ENCODE measurements at places on chromosomes 7 and 10. TPM values are rescaled to one million over a fixed set of nuclear protein-coding genes. Genes with fewer than 3 reads are reported as not detected.

The ZPBP gene
- total RNA-seq, result not detected

The AKR1C8 gene
- total RNA-seq, result not detected

- DNase-seq, result no peak
These were observed 130.0 kb upstream of the LANCL2 start for GRCh38 chr7:55235115-55235514.

The ADAM22 gene
- total RNA-seq, result 1.1 TPM

The ZNF467 gene
- 0.08 TPM for total RNA-seq

DNA sequence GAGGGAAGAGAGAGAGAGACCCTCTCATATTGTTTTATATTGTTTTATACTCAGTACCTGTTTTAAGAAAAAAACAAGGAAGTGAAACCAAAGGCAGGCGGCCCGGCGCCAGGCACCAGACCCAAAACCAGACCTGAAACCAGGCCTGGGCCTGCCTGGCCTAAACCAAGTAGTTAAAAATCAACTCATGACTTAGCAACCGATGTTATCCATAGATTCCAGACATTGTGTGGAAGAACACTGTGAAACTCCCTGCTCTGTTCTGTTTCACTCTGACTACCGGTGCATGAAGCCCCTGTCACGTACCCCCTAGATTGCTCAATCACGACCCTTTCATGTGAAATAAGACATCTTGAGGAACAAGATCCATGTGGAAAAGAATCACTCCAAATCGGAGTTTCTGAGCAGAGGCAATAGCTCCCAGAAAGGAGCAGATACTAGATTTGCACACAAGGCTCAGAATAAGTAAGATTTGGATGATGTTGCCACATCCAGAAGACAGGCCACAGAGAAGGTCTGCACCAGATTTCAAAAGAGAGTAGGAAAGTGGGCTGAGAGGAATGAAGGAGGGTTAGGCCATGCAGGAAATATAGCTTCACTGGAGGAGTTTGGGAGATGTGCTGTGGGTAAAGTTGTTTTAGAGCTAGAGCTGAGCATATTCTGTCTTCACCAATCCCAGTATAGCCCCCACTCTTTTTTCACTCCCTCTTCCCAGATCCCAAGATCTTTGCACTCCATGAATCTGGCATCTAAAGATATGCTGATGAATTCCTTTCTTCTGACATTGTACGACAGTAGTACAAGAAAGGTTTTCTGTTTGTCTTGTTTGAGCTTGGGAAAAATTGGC lies 8.8 kb upstream of the ZNF248 start:
- no peak for DNase-seq

The AGR2 gene
- 0.95 TPM for total RNA-seq

The HTR5A gene
- not detected for total RNA-seq

DNA sequence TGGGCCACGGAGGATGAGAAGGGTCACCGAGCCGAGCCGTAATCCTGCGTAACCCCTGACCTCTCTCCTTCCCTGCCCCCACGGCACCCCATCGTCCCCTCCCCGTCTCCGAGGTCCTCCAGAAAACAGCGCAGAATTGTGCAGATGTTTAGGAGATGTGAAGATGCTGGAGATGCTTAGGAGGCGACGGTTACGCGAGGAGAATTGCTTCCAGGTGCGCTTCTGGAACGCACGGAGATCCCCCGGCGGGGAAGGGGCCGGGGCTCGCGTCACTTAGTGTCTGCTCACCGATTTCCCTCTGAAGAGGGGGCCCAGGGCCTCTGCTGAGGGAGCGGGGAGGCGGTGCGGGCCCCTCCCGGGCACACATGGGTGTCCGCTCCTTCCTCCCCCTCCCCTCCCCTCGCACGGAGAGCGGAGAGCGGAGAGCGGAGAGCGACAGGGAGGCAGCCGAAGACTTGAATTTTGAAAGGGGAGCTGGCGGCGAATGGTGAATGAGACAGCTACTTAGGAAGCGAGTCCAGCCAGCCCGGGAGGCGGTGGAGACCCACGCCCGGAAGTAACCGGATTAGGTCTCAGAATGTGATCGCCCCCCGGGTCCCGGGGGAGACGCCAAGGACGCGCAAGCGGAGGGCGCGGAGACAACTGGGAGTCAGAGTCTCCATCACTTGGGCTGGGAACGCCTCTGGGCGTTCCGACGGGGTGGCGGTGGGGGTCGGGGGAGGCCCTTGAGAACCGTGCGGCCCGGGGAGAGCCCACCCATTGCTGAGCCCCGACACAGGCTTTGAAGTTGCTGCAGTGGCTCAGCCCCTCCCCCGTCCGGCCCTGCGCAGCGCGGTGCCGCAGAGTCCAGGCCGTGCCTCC lies 8.7 kb upstream of the EN2 start:
- DNase-seq, result no peak

DNA sequence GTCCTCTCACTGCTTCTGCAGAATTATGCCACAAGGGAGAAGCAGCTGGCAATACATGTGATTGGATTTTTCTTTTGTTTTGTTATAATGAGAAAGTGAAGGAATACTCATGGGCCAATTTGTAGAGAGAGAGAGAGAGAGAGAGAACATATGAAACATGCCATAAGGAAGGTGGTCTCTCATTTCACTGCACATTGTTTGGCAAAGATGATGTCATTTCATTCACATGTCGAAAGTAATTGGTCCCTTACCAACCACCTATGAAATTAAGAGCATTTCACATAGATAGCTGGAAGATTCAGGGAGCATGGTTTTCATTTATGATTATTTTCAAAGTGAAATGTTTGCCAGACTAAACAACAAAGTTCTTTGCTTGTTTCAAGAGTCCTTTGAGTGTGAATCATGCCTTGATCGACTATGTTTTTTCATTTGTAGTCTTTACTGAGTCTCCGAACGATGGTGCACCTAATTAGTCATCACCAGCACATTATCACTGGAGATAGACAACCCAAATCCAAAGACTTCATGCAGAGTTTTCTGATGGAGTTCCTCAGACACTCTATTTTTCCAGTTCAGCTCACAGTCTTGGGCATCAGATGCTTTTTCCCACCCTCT lies 130.1 kb upstream of the ZEB1 start:
- DNase-seq, result no peak

The PRLHR gene
- total RNA-seq, result not detected

DNA sequence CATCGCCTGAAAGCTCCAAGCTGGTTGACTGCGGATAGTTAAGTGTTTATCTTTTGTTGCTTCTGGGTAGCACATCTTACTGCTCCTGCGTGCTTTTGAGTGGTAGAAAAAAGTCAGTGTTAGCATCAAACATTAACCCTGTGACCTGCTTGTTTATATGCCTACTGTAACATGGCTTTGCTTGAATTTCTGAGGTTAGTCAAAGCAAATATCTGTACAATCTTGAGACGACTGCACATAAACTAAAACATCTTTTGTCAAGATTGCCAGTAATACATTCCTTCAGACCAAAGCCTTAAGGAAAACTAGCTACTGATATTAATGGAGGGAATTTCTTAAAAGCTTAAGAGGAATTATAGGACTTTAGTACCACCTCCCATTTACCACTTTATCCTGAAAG lies 163.7 kb downstream of the BAMBI start:
- no peak for DNase-seq

The C10orf90 gene
- not detected for total RNA-seq

DNA sequence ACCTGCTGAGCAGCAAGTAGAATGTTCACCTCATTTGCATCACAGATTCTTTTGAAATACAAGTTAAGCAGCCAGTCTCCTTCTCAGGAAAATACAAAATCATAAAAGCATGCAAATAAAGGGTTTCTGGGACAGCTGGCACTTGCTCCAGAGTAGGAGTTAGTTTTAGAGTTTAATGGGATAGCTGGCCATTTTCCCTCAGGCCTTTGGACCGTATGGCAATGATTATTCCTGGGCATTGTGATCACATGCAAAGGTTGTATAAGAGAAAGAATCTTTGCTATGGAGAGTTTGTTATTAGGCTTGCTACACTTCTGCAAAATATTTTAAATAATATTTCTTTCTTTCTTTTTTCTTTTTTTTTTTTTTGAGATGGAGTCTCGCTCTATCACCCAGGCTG lies 240.8 kb downstream of the CDK14 start:
- no peak for DNase-seq

- no peak for DNase-seq
These were observed 578.7 kb upstream of the NRP1 start for GRCh38 chr10:33913194-33913593.

The PRKG1 gene
- not detected for total RNA-seq

- DNase-seq, result no peak
These were observed 3.0 kb upstream of the TACR2 start for GRCh38 chr10:69419744-69420126.

DNA sequence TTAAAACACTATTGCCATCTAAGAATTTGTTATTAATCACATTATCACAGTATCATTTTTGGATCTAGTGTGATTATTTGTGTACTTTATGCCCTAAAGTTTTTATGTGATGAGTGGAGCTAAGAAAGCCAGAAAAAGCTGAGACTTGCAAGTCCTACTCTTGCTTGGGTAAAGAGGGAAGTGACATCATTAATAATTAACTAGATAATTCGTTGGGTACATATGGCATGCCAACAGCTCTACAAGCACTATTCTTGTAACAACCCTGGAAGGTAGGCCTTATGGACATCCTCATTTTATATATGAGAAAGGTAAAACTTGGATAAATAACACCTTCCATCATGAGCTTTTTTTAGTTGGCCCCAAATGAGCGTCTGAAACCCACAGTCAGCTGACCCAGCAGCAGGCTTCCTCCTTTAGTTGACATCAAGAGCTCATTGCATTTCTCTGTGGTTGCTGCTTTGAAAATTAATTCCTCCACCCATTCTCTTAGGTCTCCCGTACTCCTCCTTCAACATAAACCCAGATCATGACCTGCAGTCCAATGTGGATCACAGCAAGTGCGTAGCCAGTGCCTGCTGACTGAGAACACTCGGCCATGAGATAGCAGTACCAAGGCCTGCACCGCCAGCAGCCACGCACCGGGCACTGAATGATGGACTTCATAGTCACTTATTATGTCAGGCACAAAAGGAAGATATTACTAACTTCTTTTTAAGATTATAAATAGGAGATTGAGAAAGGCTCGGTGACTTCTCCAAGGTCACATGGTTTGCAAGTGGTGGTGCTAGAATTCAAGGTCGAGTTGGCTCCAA lies 292.0 kb upstream of the AOAH start:
- DNase-seq, result no peak

- DNase-seq, result no peak
These were observed 68.8 kb downstream of the CYP26A1 start for GRCh38 chr10:93142534-93142933.

The TET1 gene
- total RNA-seq, result 0.23 TPM

The GRB10 gene
- total RNA-seq, result 3.3 TPM

GRCh38 chr7:77434570-77435275 lies 18.6 kb upstream of the GSAP start:
- DNase-seq, result no peak

The POLR2J2 gene
- 8.5 TPM for total RNA-seq

- no peak for DNase-seq
These were observed 125.1 kb downstream of the TFPI2 start for GRCh38 chr7:93765475-93765874.

The OR2A5 gene
- not detected for total RNA-seq

- DNase-seq, result no peak
These were observed 273.1 kb downstream of the AUTS2 start for GRCh38 chr7:69871213-69871885.

DNA sequence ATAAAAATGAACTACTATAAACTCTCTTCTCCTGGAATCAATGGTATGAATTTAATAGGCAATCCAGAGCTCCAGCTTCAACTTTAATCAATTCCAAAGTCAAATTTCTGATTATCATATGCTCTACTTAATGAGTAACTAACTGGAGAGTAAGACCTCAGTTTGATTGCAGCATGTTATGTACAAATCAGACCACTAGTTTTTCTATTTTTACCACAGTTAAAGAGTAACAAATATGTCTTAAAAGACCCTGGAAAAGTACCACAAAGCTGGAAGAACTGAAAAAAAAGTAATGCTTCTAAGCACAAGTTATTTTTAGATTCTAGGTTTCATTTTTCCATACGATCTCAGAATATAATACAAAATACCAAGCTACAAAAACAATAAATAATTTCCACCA lies 56.0 kb upstream of the TNKS2 start:
- DNase-seq, result no peak

GRCh38 chr10:87608756-87609155 lies 50.9 kb upstream of the PAPSS2 start:
- no peak for DNase-seq

DNA sequence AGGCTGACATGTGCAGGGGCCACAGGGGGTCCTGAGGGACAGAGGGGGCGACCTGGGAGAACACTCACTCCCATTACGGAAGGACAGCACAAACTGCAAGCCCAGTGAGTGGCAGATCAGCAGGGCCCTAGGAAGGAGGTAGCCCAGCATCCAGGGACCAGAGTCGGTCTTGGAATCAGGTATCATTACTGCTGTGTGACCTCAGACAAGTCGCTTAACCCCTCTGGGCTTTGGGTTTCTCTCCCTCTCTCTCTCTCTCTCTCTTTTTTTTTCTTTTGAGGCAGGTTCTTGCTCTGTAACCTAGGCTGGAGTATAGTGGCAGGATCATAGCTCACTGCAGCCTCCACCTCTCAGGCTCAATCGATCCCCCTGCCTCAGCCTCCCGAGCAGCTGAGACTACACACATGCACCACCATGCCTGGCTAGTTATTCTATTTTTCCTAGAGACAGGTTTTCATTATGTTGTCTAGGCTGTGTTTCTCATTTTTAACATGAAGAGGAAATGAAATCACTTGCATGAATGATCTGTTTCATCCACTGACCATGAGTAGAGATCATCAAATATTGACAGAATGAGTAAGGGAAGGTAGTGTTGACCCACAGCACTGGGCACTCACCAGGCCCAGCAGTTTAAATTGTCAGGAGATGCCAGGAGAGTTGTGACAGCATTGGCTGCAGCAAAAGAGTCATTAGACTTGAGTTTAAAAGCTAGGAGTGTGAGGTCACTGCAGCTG lies 49.4 kb downstream of the BUB3 start:
- no peak for DNase-seq

DNA sequence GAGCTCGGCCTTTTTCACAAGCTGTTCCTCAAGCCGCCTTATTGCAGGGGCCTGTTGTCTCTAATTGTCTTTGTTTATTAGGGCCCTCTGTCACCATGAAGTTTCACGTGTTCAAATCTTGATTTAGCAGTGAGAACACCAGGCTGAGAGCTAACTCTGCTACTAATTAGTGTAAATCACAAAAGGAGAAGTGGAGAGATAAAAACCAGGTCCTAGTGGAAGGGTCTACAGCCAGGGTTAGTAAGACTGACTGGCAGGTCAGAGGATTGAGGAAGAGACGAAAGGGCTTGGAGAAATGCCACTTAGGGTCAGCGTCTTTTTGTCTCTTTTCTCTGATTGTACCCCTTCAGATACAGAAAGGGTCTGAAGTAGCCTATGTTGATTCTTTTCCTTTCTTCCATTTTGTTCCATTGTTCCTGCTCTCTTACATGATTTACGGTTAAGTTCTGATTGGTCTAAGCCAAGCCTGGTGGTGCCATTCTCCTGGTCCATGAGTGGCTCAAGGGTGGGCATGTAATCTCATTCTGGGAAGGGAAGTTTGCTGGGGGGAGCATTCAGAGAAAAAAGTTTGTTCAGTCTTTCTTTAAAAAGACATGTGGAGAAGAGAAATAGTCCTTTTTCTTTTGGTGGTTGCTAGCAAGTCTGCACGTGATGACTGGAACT lies 21.3 kb downstream of the SSMEM1 start:
- no peak for DNase-seq
